ENCODE measurements at places on chromosomes 6 and 20. TPM values are rescaled to one million over a fixed set of nuclear protein-coding genes. Genes with fewer than 3 reads are reported as not detected.

CCN6 gene
- not detected for total RNA-seq

MDFI gene
- total RNA-seq, result 22.1 TPM

PRR18 gene
- total RNA-seq, result 2.9 TPM

LRRN4 gene
- total RNA-seq, result 62.3 TPM

MRPL14 gene
- total RNA-seq, result 90.2 TPM

HTR1E gene
- total RNA-seq, result not detected

FAM162B gene
- total RNA-seq, result 4.7 TPM

SCP2D1 gene
- total RNA-seq, result not detected

CRISP3 gene
- total RNA-seq, result 1.1 TPM

- no peaks in the 10 kb centered on the region for H3K27me3 ChIP-seq
- no peak for DNase-seq
- no peak overlapping the region for H3K4me3 ChIP-seq
- no peak overlapping the region for H3K27ac ChIP-seq
- H3K36me3 ChIP-seq, result no peaks in the 10 kb centered on the region
- H3K4me1 ChIP-seq, result no peaks in the 10 kb centered on the region
Measured at GRCh38 chr6:22349051-22349450, 52.2 kb upstream of the PRL start.

DNA sequence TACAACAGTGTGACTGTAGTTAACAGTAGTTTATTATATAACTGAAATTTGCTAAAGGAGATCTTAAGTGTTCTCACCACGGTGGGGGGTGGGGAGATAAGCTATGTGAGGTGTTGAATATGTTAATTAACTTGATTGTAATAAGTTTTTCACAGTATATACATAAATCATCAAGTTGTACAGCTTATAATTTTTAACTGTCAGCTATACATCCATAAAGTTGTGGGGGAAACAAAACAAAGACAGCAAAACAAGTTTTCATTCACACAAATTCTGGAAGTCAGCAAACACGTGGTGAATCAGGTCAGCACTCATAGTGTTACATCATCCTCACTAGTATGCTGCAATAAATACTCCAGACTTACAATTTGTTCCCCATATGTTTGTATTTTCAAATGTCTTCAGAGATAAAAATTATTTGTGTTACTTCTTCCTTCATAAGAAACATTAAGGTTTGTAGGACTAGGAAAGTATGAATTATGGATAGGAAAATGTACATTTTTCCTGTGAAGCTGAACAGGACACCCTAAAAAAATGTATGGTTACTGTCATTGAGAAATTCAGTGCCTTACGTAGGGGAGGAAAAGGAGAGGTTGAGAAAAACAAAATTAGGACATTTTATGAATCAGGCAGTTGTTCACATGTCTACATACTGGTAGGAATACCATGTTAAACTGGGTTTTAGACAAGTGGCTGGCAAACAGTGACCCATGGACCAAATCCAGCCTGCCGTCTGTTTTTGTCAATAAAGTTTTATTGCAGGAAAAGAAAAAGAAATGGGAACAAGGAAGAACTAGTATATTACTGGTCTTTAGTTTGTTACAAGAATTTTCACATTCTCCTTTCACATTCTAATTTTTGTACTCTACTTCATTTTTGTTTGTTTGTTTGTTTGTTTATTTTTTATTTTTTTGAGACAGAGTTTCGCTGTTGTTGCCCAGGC lies 6.0 kb downstream of the SUMO4 start:
- H3K36me3 ChIP-seq, result peaks cover 32% of the 10 kb centered on the region
- H3K27ac ChIP-seq, result no peak overlapping the region
- H3K27me3 ChIP-seq, result no peaks in the 10 kb centered on the region
- H3K4me3 ChIP-seq, result no peak overlapping the region
- no peak for DNase-seq

DNA sequence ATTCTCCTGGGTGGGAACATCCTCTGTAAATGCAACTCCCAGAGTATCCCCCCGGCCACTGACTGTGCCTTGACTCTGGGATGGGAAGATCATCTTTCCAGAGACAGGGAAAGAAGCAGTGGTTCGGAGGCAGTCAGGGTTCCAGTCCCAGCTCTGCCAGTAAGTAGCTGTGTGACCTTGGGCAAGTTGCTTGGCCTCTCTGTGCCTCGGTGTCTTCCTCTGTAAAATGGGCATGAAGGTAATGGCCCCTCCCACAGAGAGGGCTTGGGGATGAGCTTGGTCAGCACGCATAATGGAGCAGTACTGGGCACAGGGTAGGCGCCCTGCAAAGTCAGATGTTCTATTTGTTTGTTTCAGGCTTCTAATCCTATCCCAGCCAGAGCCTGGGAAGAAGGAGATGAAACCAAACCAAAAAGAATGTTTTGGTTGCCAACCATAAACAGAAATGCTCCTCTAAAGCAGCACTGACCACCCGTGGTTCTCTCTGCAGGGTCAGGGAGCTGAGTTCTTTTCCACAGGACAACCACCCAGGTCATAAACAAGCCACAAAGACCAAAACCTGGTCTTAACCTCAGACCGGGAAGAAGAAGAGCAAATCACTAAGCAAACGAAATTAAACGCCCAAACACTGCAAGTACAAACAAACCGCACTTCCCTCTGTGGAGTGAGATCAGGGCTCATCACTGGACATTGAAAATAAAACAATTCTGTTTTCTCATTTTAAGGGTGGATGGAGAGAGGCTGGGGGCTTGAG lies 381.0 kb upstream of the SULF2 start:
- peaks cover 3% of the 10 kb centered on the region for H3K27me3 ChIP-seq
- H3K4me1 ChIP-seq, result no peaks in the 10 kb centered on the region
- H3K27ac ChIP-seq, result no peak overlapping the region
- no peaks in the 10 kb centered on the region for H3K36me3 ChIP-seq
- H3K4me3 ChIP-seq, result no peak overlapping the region

GRCh38 chr20:37984018-37984785 lies 49.1 kb downstream of the TTI1 start:
- H3K27me3 ChIP-seq, result no peaks in the 10 kb centered on the region
- no peak overlapping the region for H3K4me3 ChIP-seq
- peaks cover 37% of the 10 kb centered on the region for H3K4me1 ChIP-seq
- DNase-seq, result peak; percentile 78

DNA sequence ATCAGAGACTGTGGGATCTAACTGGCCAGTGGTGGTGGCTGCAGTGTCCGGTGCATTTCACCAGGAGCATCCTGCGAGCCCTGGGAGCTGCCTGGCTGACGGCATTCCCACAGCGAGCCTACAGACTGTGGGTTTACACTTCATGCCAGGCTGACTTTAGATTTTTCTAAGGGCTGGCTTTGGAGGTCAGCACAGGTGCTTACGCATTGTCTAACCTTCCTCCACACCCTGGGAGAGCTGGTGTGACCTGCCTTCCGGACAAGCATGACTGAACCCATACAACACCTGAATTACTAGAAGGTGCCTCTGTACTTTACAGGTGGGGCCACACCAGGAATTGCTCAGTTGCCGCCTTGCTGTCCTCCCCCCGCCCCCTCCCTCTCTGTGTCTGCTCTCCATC lies 96.2 kb downstream of the RREB1 start:
- peaks cover 9% of the 10 kb centered on the region for H3K4me1 ChIP-seq
- peak overlapping the region; percentile 66 for H3K27ac ChIP-seq
- H3K36me3 ChIP-seq, result peaks cover 15% of the 10 kb centered on the region
- no peaks in the 10 kb centered on the region for H3K27me3 ChIP-seq
- DNase-seq, result no peak

- H3K36me3 ChIP-seq, result peaks cover 6% of the 10 kb centered on the region
- H3K4me1 ChIP-seq, result peaks cover 3% of the 10 kb centered on the region
- no peak overlapping the region for H3K27ac ChIP-seq
- no peak overlapping the region for H3K4me3 ChIP-seq
- no peaks in the 10 kb centered on the region for H3K27me3 ChIP-seq
Measured at GRCh38 chr6:15452182-15452941, 206.5 kb downstream of the JARID2 start.

GRCh38 chr6:128672023-128672422 lies 151.6 kb upstream of the PTPRK start:
- no peaks in the 10 kb centered on the region for H3K36me3 ChIP-seq
- no peak overlapping the region for H3K27ac ChIP-seq
- no peaks in the 10 kb centered on the region for H3K27me3 ChIP-seq
- no peak for DNase-seq

Measured in lung (tissue), 17 donors.